ENCODE measurements at places on chromosomes 6 and 20.

GRCh38 chr20:2694519-2694918 is 1.9 kb downstream of the EBF4 start:
- DNase-seq: no peak

GRCh38 chr20:37414224-37415035 is 68.5 kb downstream of the SRC start:
- no peak for DNase-seq

- DNase-seq: no peak
Observed at GRCh38 chr6:4662886-4663285, 113.3 kb upstream of the CDYL start.

- no peak for DNase-seq
Observed at GRCh38 chr6:133241086-133241900, at the start of gene EYA4. Gene EYA4 (plus strand): TSS chr6:133241357. CDS start chr6:133274781, 33,424 bp downstream.

- DNase-seq: no peak
Observed at GRCh38 chr6:166572370-166573261, 13.9 kb downstream of the RAMACL start.

GRCh38 chr20:43293068-43293786 is 103.5 kb upstream of the PTPRT start:
- DNase-seq: no peak

DNA sequence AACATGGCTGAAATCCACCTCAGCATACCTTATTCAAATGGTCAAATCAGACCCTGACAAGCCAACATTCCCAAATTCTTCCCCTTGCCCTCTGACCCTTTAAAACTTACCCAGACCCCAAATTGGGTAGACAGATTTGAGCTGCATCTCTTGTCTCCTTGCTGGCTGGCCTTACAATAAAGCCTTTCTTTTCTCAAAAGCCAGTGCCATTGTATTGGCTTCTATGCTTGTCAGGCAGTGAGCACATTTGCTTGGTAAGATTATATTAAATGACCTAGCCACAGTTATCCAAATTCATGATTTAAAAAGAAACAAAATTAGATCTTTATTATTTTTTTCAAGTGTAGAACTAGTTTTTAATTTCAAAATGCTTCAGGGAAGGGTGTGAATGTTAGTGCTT is 67.8 kb upstream of the FAM83B start:
- no peak for DNase-seq

DNA sequence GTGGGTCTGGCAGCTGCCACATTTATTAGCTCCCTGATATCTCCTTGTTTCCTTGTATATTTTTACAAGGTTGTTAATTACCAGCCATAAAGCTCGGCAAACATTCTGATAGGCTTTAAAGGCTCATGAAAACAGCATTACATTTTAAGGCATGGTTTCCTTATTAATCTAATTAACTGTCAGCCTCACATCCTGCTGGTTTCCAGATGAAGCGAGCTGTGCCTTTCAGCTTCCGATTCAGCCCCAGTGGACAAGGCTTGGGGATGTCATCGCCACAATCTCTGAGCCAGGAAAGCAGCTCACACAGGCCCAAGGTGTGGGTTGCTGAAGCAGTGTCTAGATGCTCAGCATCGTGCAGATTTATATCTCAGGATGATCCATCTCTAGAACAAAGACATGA is 66.0 kb upstream of the RALY start:
- no peak for DNase-seq

GRCh38 chr6:125406741-125407140 is 105.0 kb upstream of the HDDC2 start:
- no peak for DNase-seq

- DNase-seq: no peak
Observed at GRCh38 chr6:149342525-149342924, 25.0 kb downstream of the TAB2 start.

GRCh38 chr6:29517728-29518440 is 30.1 kb upstream of the MAS1L start:
- DNase-seq: no peak

DNA sequence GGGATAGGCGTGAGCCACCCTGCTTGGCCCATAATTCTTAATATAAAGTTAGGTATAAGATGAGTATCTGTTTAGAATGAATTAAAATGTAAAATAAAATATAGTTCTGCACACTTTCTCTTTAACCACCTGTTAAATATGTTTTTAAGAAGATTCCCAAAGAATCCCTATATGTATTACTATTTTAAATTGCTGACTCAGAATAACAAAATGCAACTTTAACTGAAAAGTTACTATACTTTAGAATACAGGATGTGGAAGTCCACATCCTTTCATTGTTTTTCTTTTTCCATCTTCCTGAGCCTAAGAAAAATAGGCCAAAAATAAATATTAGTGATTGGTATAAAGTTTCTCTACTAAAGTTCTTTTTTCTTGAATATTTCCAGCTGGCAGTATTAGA is 325.6 kb upstream of the EYS start:
- DNase-seq: no peak

GRCh38 chr6:133099573-133099972 is 141.6 kb upstream of the EYA4 start:
- no peak for DNase-seq

- DNase-seq: no peak
Observed at GRCh38 chr6:149646599-149646998, 1.9 kb downstream of the KATNA1 start.

GRCh38 chr6:87945181-87945580 is 102.5 kb upstream of the SPACA1 start:
- DNase-seq: no peak

- DNase-seq: no peak
Observed at GRCh38 chr20:4607287-4607713, 114.4 kb upstream of the PRND start.

- DNase-seq: no peak
Observed at GRCh38 chr6:52511163-52511562, 65.7 kb downstream of the TRAM2 start.

GRCh38 chr20:36587388-36588070 is 14.1 kb downstream of the TGIF2 start:
- no peak for DNase-seq

- DNase-seq: no peak
Observed at GRCh38 chr6:128710315-128710714, 172.6 kb upstream of the LAMA2 start.

GRCh38 chr6:163405412-163406309 is 8.9 kb upstream of the QKI start:
- no peak for DNase-seq

DNA sequence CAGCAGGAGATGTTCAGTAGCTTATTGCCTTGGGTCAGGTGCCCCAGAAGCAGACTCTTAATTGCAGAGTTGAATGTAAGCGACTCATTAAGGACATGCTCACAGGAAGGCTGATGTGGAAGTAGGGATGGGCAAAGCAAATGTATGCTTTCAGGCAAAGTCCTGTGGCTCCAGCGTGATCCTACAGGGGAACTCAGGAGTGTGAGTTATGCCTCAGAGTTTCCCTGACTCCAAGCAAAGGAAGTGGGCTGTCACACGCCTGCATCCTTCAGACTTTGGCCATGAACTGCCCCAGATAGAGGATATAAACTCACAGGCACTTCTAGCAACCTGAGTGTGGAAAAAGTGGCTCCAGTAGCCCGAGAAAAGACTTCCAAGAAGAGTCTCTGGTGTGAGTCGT is 64.9 kb upstream of the ZNF133 start:
- DNase-seq: no peak

All from esophagus squamous epithelium (tissue), 5 donors.